ENCODE measurements at places on chromosomes 1 and 21.

GRCh38 chr1:66294707-66295370, 239.1 kb upstream of the SGIP1 start:
- no peak for DNase-seq

DNA sequence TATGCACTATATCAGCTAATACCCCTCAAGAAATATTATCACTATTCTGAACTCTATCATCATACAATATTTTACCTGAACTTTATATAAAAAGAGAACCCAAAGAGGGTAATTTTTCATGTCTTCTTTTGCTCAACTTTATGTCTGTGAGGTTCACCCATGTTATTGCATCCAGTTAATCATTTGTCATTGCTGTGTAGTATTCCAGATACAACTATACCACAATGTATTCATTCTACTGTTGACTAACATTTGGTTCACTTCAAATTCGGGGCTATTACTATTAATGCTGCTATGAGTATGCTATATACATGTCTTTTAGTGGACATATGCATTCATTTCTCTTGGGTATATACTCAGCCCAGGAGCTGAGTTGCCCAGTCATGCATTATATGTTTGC, 21.0 kb upstream of the DLGAP3 start:
- no peak for DNase-seq

DNA sequence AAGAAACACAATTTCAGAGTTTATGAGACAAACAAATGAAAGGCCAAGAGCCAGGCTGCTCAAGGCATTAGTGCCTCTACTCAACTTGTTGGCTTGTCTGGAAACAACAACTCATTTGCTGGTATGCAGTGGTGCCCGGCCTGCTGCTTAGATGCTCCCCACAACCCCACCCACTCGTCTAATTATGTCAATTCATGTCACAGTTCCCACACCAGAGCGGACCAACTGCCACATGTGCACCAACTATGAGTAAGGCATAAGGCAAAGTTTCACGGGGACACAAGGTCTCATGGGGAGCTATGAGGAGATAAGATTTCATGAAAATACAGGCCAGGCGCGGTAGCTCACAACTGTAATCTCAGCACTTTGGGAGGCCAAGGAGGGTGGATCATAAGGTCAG, 34.5 kb upstream of the LRRC38 start:
- no peak for DNase-seq

DNA sequence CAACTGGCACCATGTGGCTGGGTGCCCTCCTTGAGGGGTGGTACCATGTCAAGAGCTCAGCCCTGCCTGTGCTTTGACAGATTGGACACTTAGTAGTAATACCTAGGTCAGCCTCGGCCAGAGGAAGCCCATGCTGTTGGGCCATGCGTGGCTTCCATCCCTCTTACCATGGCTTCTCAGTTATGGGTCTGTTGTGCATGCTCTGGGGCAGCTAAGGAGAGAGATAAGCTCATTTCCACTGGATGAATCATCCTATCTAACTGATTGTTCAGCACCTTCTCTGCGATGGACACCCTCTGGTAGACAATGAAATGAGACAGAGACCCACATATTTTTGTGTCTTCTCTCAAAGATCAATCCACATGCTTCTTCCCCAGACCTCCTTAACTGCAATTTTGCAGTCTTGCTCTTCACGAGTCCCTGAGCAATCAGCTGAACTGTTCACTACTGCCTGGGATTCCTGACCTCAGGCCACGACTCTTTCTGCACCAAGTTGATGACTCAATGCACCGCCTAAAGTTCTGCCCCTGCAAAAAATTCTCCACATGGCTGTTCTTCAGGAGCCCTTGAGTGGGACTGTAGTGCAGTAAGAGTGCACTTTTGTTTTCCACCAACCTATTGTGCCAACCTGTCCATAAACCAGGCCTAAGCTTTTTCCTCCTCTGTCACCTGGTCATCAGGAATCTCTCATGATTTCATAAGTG, 6.9 kb upstream of the TRIM62 start:
- no peak for DNase-seq

GRCh38 chr1:226951286-226952117, 11.4 kb downstream of the COQ8A start:
- DNase-seq = no peak

GRCh38 chr1:224683936-224684335, 67.8 kb downstream of the CNIH3 start:
- no peak for DNase-seq
